ENCODE measurements at places on chromosomes 11 and 22. TPM values are rescaled to one million over a fixed set of nuclear protein-coding genes. Genes with fewer than 3 reads are reported as not detected.

The MS4A7 gene
- not detected for total RNA-seq

The ACCS gene
- total RNA-seq, result 1.4 TPM

The YPEL4 gene
- total RNA-seq, result 0.05 TPM

The MS4A3 gene
- total RNA-seq, result not detected

The ADAMTS8 gene
- not detected for total RNA-seq

The DEFB131B gene
- not detected for total RNA-seq

The PARVG gene
- 32.5 TPM for total RNA-seq

The RAB36 gene
- total RNA-seq, result 0.47 TPM

The TTLL8 gene
- not detected for total RNA-seq

The RAB38 gene
- total RNA-seq, result 0.92 TPM

The CARD16 gene
- 4.7 TPM for total RNA-seq

The OR8G5 gene
- total RNA-seq, result not detected

GRCh38 chr22:49502126-49502826 lies 325.4 kb downstream of the BRD1 start:
- DNase-seq, result peak; percentile 23

GRCh38 chr11:33877038-33877437 lies 14.8 kb downstream of the LMO2 start:
- no peak for DNase-seq

GRCh38 chr11:60428517-60428916 lies 855 bp upstream of the MS4A5 start:
- no peak for DNase-seq

DNA sequence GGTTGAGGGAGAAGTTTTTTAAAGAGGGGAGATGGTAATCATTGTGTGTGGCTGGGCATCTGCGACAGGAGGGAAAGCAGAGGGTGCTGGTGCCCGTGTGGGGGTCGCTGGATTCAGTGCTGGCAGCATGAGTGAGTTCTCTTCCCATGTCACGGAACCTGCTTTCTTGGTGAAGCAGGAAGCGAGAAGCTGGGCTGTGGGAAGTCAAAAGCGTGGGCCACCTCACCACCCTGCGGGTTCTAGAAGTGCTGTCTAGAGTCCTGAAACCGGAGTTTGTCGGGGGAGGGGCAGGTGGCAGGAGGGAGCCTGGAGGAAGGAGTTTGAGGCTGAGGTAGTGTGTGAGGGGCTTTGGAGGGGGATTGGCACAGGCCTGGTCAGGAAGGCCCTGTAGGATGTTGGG lies 14.2 kb downstream of the SART1 start:
- DNase-seq, result no peak

- no peak for DNase-seq
Observed at GRCh38 chr11:11284481-11284880, 68.6 kb downstream of the CSNK2A3 start.

GRCh38 chr11:77127920-77128691 lies at the start of gene MYO7A:
Gene MYO7A (plus strand): TSS chr11:77128246. CDS start chr11:77130635, 2,389 bp downstream.
- DNase-seq, result no peak

GRCh38 chr11:24965748-24966147 lies 468.9 kb downstream of the LUZP2 start:
- no peak for DNase-seq

DNA sequence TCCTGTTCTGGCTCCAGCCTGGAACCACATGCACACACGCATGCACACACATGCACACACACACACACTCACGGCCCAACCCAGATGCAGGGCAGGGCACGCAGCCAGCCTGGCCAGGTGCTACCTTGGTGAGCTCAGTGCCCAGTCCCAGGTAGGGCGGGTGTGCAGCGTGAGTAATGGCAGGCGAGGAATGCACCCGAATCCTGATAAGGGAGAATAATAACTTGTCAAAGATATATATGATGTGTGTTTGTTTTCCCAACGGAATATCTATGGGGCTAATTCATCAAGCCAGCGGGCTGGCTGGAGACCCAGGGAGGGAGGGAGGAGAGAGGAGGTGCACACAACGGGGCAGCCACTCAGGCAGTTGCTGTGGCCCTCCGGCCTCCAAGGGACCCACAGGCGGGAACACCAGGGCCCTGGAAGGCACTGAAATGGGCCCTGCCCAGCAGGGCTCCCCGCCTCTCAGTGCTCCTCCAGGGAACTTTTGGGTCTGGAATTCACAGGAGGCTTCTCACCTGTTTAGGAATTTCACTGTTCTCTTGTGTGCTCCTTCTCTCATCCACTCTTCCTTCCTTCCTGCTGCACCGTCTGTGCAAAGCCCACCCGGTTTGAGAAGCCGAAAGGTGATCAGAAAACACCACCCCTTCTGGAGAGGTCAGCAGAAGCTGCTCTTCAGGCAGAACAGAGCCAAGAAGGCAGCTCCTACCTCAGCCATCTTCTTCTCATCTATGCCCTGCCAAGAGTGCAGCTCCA lies 79.0 kb downstream of the BUD13 start:
- no peak for DNase-seq

DNA sequence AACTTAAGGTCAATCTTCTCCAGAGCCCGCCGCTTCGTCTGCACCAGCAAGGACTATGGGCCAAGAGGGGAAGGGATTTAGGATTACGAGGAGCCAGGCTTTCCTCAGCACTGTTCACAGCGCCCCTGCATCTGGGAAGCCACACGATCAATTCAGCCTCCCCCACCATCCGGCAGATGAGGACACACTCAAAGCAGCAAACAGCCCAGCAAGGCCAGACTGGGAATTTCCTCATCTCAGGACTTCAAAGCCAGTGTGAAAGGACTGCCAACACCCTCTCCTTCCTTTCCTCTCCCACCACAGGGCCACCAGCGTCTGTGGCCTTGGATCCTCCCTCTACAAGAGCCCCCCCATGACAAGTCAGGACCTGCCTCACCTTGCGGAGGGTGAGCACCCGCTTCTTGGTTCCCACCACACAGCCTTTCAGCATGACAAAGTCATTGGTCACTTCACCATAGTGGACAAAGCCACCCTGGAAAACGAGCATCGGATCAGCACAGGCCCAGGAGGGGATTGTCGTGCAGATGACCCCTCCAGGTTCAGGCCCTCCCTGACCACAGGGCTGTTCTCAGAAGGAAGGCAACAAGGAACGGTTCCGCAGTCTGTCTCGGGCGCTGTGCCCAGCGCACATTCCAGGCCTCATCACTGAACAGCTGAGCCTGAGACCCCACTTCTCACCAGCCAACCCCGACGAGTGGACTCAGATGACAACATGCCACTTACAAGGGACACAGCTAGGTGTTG lies 6.0 kb downstream of the RPL3 start:
- DNase-seq, result no peak

DNA sequence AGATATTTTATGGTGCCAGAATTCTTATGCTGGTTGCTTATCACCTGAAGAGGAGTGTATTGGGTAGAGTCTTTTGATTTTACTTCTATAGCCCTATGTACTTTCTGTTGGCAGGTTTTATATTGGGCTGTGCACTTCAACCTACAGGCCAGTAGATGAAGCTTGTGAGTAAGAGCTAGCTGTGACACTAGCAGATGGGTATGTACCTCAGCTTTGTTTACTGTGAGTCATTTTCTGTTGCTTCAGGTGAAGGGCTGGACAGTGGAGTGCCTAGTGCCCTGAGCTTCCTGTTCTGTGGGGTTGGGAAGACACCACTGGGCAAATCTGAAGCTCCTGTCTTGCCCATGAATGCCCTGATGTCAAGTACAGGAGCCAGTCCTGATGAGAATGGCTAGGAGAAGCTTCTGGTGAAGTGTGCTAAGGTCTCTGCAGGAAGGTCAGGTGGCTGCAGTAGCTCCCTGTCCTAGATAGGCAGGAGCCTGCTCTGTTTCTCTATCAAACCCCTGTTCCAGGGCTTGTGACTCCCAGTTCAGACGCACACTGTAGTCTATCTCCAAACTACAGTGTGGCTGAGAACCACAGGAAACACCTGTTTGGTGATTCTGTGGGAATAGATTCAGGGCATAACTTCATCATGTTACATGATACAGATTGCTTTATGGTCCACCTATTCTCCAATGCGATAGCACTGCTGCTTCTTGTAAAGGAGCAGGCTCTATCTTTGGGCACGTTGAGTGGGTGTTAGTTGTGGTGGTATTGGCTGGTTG lies 755.7 kb downstream of the KCNA4 start:
- no peak for DNase-seq

GRCh38 chr11:130213143-130213978 lies 53.8 kb downstream of the ST14 start:
- DNase-seq, result peak; percentile 72

DNA sequence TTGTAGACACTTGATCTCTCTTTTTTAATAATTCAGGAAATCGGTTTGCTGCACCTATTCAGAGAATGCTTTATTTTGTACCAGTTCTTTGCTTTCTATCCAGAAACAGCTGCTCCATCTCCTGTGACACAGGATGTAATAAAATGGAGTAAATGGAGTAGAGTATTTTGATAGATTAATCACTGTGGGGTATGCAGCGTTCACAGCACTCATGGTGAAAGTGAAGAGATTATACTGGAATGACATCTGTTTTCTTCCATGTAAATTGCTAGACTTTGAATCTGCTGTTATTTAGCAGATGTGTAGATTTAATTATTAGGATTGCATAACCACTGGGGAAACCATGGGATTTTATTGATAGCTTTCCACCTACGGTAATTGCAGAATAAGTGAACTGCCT lies 227.3 kb upstream of the ARHGAP42 start:
- DNase-seq, result no peak

DNA sequence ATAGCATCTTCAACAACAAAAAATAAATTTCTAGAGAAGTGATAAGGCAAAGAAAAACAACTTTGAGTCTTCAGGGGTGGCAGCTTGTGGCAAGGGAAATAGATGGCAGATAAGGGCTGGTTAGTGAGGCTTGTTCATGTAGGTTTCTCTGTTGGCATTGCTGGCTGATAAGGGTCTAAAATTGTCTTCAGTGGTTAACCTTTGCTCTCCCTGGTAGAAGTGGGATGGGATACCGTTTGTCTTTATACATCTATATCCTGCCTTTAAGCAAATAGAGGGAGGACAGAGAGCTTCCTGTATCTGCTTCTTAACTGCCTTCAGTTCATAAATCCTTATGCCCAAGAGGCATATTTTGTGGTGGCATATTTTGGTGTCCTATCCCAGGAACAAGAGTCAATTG lies 57.1 kb downstream of the TRAF6 start:
- no peak for DNase-seq

- no peak for DNase-seq
Observed at GRCh38 chr11:102757823-102758549, 22.4 kb downstream of the MMP10 start.

GRCh38 chr11:121293288-121293594 lies 670 bp downstream of the SC5D start:
- no peak for DNase-seq

DNA sequence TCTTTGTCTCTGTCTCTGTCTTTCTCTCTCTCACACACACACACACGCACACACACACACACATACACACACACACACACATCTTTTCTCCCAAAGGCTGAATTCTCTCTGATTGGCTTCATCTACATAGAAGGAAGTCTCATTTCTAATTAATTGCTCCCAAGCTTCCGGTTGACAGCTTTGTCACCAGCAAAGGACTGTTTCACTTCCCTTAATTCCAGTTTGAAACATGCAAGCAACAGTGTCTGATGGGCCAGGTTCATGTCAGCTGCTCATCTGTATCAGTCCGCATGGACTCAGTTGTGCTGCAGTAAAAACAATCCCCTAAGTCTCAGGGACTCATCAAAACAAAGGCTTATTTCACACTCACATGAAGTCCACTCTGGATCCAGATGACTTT lies 16.2 kb upstream of the PVALB start:
- DNase-seq, result no peak

DNA sequence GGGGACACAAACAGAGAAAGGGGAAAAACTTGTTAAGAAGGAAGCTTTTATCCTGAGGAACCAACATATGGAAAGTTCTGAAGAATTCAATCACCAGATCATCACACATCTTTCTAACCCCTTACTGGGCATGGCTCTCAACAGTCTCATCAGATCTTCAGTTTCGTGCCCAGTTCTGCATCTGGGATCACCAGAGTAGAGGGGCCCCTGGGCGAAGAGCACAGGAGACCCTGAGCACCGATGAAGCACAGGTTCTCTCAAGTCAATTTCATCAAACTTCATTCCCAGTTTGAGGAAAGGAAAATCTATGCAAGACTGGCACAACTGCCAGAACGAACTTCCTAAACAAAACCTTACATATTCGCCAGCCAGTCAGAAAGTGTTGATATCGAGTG lies 8.5 kb upstream of the PYGM start:
- no peak for DNase-seq

GRCh38 chr11:95028357-95028756 lies 3.3 kb downstream of the KDM4E start:
- DNase-seq, result no peak

GRCh38 chr11:63445720-63446119 lies 45.2 kb downstream of the PLAAT5 start:
- no peak for DNase-seq

DNA sequence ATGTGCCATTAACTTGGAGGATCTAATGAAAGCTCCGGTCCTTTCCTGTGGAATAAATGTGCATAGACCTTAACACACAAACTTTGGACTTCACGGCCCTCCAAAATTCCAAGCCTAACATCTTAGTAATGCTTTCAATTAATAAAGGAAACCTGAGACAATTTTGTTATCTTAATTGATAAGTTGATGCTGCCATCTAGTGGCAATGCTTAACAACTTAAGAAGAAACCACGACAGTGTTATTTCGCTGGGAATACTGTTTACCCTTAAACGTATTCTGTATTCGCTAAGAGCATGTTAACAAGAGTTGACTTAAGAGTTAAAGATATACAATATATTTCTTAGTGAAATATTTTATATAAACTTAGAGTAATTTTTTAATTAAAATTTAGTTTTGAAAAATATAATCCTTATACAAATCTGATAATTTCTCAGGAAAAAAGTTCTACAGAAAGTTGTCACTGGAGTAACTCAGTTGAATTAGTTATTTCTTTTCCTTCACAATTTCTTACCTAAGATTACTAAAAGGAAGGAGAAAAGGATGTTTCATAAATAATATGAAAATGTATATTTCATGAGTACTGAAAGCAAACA lies 35.0 kb upstream of the OR9G4 start:
- no peak for DNase-seq

DNA sequence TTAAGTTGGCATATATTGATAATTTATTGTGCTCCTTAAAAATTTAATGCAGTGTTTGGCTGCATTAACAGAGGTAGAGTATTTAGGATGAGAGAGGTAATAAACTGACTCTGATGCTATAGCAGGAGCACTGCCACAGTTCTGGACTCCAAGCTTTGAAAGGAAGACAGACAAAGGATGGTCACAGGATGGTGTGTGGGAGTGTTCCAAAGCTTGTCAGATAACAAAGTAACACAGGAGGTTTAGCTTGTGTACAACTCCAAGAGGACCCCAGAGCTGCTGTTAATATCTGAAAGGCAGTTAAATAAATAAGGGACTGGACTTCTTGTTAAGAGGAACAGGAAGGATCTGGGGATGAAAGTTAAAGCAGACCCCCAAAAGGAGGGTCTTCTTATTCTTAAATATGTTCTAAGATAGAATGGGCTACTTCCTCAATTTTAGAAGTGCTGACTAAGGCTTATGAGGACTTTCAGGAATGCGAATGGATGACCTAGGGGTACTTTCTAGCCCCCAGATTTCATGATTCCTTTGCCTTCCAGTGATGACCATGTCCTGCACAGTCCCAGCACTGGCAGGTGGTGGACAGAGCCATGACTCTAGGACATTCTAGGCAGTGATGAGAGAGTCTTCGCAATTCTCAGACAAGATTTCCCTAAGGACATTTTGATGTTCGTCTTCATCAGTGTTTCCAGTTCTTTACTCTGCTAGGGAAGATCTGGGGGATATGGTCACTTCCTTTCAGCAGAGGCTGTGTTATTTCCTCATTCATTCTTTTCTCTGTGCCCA lies 149.1 kb upstream of the RASSF10 start:
- no peak for DNase-seq

Data from activated T-cell treated with anti-CD3 and anti-CD28 coated beads, Interleukin-2, amount 50 U/mL, for 4 hours (primary cell).